ENCODE measurements at places on chromosomes 1 and 21.

DNA sequence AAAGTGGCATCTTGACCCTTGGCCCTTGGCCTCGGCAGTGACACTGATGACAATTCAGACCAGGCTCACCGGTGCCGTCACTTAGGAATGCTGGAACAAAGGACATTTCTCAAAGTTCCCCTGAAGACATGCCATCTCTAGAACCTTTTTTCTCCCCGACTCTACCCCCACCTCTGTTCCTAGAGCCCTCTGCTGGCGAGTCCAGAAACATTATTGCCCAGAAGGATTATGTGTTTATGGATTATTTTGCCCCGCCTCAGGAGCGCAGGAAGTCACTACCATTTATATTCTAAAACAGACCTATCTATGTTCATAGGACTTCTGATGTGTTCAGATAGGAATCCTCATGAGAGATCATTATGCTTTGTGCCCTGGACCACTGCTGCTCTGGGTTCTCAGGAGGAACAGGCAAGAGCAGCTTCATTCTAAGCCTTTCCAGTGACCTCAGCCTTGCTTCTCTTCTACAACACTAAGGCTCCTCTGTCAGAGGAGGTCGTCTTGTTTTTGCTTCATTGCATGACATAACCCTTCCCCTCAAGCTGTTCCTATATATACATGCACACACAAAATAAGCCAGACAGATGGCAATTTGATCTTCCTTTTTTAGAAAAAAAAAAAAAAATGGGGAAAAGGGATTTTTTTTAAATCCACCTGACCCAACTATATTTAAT lies 12.4 kb upstream of the SHISA4 start:
- no peaks in the 10 kb centered on the region for H3K4me1 ChIP-seq

DNA sequence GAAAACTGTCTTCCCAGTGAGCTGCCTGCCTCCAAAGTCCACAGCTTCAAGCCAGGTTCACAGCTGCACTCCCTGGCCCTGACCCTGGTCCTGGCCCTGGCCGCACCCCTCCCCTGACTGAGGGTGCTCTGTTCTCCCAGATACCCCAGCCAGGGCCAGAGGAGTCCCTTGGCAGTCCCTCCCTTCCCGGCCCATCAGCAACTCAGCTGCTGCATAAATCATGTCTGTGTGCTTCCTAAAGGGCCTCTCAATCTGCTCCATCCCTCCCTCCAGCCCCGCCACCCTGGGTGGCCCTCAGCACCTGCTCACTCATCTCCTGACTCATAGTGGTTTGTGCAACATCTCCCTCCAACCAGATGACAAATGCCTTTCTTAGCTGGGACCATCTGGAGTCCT lies 24.8 kb upstream of the C1orf174 start:
- H3K36me3 ChIP-seq: peaks cover 2% of the 10 kb centered on the region
- no peak overlapping the region for H3K27ac ChIP-seq
- DNase-seq: no peak
- no peaks in the 10 kb centered on the region for H3K4me1 ChIP-seq
- H3K4me3 ChIP-seq: no peak overlapping the region
- H3K27me3 ChIP-seq: no peaks in the 10 kb centered on the region

DNA sequence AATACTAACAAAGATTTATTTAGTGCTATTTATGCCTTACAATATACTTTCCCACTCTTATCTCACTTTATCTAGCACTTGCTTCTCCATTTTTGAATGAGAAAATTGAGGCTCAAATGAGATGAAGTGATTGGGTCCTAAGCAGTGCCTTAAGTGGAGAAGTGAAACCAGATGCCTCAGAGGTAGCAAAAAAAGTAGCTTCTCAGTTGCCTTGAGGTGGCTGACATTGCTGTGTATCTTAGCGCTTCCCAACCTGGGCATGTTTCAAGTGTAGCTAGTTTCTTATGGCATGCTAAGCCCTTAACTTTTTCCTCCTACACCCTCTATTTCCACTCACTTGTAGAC lies 390.4 kb downstream of the OMA1 start:
- no peaks in the 10 kb centered on the region for H3K4me1 ChIP-seq
- no peaks in the 10 kb centered on the region for H3K36me3 ChIP-seq
- H3K4me3 ChIP-seq: no peak overlapping the region
- no peaks in the 10 kb centered on the region for H3K27me3 ChIP-seq
- no peak for DNase-seq
- no peak overlapping the region for H3K27ac ChIP-seq

GRCh38 chr1:16405441-16405840 lies 31.8 kb downstream of the SPATA21 start:
- no peaks in the 10 kb centered on the region for H3K4me1 ChIP-seq
- H3K4me3 ChIP-seq: no peak overlapping the region
- no peak overlapping the region for H3K27ac ChIP-seq
- H3K27me3 ChIP-seq: no peaks in the 10 kb centered on the region

DNA sequence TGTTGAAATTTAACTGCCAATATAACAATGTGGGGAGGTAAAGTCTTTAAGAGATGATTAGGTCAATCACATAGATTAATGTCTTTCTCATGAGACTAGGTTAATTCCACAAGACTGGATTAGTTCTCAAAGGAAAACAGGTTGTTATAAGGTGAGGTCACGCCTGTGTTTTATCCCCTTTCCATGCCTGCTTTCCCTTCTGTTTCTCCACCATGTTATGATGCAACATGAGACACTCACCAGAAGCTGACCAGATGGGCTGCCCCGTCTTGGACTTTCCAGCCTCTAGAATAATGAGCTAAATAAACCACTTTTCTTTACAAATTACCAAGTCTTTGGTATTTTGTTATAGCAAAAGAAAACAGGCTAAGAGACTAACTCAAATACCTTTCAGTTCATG lies 70.8 kb downstream of the DDAH1 start:
- H3K4me3 ChIP-seq: no peak overlapping the region
- no peaks in the 10 kb centered on the region for H3K4me1 ChIP-seq
- no peak for DNase-seq

DNA sequence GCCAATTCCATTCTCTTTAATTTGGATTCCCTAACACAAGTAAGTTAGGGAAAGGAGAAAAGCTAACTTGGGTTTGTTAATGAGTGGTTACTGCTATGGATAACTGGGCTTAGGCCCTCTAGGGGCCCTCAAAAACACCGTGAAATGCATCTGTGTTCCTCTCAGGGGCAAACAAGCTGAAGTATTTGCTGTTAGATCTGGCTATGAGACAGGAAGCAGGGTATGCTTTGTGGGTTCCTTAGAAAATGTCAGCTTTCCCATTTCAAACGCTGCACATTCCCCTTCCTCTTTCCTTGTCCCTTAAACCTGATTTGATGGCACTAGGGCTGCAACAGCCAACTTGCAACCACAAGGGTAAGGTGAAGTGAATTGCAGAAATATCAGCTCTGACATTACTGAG lies 5.7 kb upstream of the CAP1 start:
- peaks cover 4% of the 10 kb centered on the region for H3K36me3 ChIP-seq
- peaks cover 48% of the 10 kb centered on the region for H3K4me1 ChIP-seq
- DNase-seq: no peak
- H3K27ac ChIP-seq: peak overlapping the region; percentile 20
- no peaks in the 10 kb centered on the region for H3K27me3 ChIP-seq

GRCh38 chr21:26471099-26471471 lies 102.0 kb downstream of the CYYR1 start:
- no peaks in the 10 kb centered on the region for H3K36me3 ChIP-seq
- no peak for DNase-seq
- H3K27ac ChIP-seq: no peak overlapping the region
- H3K27me3 ChIP-seq: no peaks in the 10 kb centered on the region

DNA sequence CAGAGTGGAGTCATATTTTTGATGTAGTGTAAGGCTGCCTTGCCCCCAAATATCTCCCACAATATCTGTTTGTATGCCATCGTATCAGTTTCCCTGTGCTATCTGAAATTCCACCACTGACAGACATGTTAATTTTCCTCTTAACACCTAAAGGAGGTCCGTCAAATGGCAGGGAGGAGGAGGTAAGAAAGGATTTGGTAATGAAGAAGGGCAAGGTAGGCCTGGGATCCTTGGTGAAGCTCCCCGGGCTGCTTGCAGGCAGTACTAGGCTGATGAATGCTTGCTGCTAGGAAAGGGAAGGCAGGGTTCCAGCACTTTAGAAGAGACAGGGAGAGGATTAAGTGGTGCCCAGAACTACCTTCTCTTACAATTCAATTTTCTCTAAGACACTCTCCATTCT lies 402.4 kb upstream of the ZP4 start:
- DNase-seq: no peak
- H3K4me3 ChIP-seq: no peak overlapping the region
- no peak overlapping the region for H3K27ac ChIP-seq
- peaks cover 1% of the 10 kb centered on the region for H3K36me3 ChIP-seq
- H3K4me1 ChIP-seq: no peaks in the 10 kb centered on the region

- no peak overlapping the region for H3K27ac ChIP-seq
- H3K4me1 ChIP-seq: no peaks in the 10 kb centered on the region
- no peak for DNase-seq
- H3K27me3 ChIP-seq: peaks cover 87% of the 10 kb centered on the region
- no peak overlapping the region for H3K4me3 ChIP-seq
- H3K36me3 ChIP-seq: no peaks in the 10 kb centered on the region
Measured at GRCh38 chr1:38814984-38815464, 44.5 kb downstream of the RRAGC start.

DNA sequence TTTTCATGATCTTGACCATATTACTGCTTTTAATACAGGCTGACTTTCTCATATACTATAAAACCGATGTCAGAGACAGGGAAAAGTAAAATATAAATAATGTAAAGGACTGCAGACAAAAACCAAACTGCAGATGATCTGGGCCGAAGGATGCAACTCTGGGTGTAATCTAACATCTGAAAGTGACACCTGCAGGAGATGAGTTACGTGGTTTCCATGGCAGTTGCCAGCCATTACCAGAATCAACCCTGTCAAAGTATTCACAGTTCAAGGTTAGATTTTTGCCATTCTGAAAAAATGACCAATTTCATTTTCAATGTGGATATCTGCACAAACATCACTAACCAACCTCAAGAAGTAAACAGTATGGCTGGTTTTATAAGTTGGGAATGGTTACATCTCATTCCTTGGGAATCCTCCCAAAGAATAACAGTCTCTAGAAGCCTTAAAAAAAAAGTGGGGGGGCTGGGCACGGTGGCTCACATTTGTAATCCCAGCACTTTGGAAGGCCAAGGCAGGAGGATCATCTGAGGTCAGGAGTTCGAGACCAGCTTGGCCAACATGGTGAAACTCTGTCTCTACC lies 27.7 kb downstream of the DNAJC11 start:
- no peak overlapping the region for H3K27ac ChIP-seq
- H3K4me3 ChIP-seq: no peak overlapping the region
- H3K4me1 ChIP-seq: no peaks in the 10 kb centered on the region
- DNase-seq: no peak

DNA sequence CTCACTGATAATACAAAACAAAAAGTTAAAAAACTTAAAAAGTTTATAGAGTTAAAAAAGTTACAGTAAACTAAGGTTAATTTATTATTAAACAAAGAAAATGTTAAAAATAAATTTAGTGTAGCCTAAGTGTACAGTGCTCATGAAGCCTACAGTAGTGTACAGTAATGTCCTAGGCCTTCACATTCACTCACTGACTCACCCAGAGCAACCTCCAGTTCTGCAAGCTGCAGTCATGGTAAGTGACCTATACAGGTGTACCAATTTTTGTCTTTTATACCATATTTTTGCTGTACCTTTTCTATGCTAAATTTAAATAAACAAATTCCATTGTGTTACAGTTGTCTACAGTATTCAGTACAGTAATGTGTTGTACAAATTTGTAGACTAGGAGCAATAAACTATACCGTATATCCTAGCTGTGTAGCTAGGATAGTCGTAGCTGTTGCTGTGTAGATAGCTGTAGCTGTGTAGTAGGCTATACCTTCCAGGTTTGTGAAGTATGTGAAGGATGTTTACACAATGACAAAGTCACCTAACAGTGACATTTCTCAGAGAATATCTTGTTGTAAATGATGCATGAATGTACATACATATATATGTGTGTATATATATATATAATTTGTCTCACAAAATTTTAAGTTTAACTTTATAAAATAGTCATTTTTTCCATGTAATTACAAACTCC lies 140.2 kb downstream of the TGFB2 start:
- no peak for DNase-seq
- no peaks in the 10 kb centered on the region for H3K4me1 ChIP-seq
- H3K4me3 ChIP-seq: no peak overlapping the region

GRCh38 chr21:42722153-42722552 lies 68.7 kb downstream of the PDE9A start:
- H3K36me3 ChIP-seq: peaks cover 1% of the 10 kb centered on the region
- no peak overlapping the region for H3K4me3 ChIP-seq
- no peak overlapping the region for H3K27ac ChIP-seq
- DNase-seq: no peak

GRCh38 chr1:90161625-90162024 lies 166.7 kb downstream of the ZNF326 start:
- H3K27me3 ChIP-seq: peaks cover 75% of the 10 kb centered on the region
- no peak overlapping the region for H3K4me3 ChIP-seq
- no peaks in the 10 kb centered on the region for H3K36me3 ChIP-seq
- DNase-seq: no peak
- H3K4me1 ChIP-seq: no peaks in the 10 kb centered on the region

DNA sequence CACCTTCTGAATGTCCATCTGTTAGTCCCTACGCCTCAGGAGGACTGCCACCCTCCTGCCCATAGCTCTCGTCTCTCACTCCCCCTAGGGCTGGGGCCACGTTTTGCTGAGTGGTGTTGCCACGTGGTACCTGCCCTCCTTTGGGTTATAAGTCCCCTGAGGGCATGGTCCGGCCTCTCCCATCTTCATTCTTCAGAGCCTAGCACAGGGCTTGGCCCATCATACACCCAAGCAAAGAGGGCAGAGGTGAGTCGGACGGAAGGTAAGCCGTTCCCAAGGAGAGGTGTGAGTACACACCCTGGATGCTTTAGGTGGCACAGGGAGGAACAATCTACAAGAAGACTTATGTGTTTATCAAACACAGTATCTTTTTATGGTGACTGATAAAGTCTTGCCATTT lies 10.9 kb downstream of the PADI2 start:
- no peaks in the 10 kb centered on the region for H3K36me3 ChIP-seq
- no peaks in the 10 kb centered on the region for H3K4me1 ChIP-seq
- H3K27me3 ChIP-seq: peaks cover 36% of the 10 kb centered on the region
- DNase-seq: no peak
- no peak overlapping the region for H3K27ac ChIP-seq

DNA sequence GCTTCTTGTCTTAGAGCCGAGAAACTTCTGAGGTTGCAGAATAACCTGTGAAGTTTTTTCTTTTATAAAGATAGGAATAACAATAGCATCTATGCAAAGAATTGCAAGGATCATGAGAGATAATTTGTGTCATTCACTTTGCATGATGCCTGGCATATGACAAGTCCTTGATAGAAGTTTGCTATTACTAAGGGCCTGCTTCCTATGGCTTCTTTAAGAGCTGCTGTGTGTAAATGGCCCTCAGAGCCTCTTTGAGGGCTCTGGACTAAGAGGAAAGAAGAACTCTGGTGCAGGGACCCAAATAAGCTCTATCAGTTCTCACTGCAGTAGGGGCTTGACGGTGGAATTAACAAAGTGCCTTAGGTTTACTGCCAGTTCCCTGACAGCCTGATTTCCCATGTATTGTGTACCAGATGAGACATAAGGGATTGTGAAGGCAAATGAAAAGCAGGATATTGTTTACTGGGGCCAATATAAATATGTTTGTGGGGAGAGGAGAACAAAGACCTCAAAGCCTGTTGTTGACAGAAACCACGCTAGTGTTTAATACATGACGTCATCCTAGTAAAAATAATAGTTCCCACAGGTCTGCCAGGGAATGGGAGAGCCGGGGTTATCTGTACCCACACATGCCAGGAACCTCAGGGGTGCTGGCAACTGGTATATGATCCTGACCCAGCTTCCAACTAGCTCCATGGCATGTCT lies 131.2 kb upstream of the UBE2U start:
- DNase-seq: no peak
- H3K36me3 ChIP-seq: no peaks in the 10 kb centered on the region
- no peak overlapping the region for H3K4me3 ChIP-seq
- H3K4me1 ChIP-seq: no peaks in the 10 kb centered on the region
- no peak overlapping the region for H3K27ac ChIP-seq
